MG63 (cell line): ENCODE measurements at places on chromosomes 4 and X. TPM values are rescaled to one million over a fixed set of nuclear protein-coding genes. Genes with fewer than 3 reads are reported as not detected.

- DNase-seq, result no peak
Measured at GRCh38 chr4:164512124-164512523, 241.8 kb upstream of the SMIM31 start.

DNA sequence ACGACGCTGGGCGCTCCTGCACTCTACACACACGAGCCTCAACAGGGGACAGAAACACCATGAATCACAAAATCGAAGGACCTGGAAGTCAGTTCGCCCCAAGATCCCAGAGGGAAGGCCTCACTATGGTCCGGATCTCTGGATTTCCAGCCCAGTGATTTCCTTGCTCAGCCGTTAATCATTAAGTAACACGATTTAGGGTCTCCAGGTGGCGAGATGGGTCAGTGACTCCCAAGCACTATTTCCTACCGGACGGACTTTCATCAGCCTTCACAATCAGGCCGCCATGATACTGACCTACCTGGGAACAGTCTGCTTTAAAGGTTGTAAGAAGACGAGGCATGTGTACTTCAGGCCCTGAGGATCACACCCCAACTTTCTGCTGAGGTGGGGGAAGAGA is 63.7 kb downstream of the FAT1 start:
- no peak for DNase-seq

GRCh38 chr4:57550198-57550597 is 440.0 kb upstream of the IGFBP7 start:
- DNase-seq, result no peak

DNA sequence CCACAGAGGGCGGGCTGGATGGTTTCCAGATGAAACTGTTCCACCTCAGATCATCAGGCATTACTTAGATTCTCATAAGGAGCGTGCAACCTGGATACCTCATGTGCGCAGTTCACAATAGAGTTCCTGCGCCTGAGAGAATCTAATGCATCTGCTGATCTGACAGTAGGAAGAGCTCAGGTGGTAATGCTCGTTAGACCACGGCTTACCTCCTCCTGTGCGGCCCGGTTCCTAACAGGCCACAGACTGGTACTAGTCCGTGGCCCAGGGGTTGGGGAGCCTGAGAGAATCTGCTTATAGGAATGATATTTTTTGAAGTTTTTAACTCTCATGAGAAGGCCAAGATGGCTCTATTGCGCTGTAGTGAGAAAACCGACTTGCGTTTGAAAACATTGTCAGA is 5.4 kb downstream of the NCAPG start:
- no peak for DNase-seq

- no peak for DNase-seq
Measured at GRCh38 chr4:173357939-173358338, 12.8 kb upstream of the SAP30 start.

DNA sequence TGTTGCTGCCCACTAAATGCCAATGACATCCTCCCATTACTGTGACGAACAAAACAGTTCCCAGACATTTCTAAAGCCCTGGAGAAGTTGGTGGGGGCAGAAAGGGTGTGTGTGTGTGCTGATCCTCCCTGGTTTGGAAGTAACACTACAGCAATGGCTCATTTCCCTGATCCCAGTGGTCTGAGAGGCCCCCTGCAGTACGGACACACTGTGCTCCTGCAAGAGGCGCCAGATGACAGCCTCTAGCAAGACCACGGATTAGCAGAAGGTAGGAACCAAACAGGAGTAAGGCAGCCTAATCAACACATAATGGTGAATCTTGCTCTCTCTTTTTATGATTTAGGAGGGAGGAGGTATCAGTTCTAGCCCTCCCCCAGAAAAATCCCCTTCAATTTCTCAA is 49.6 kb downstream of the CHRDL1 start:
- DNase-seq, result no peak

DNA sequence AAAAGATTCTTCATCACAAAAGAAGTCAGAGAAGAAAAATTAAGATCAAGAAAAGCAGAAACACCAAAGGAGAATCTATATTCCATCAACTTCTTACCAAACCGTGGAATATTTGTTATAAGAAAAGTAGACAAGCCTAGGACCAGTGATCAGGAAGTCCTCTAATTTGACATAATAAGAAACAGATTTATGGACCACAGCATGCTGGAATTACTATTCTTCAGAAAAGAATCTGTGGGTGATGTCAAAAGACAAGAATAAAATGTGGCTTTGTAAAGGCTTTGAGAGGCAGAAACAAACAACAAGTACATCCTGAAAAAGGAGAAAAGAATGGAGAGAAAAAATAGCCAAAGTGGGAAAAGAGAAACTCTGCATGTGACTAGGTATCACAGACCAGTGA is 123.3 kb downstream of the SLC10A7 start:
- DNase-seq, result no peak

- DNase-seq, result peak; percentile 35
Measured at GRCh38 chrX:119181491-119181890, 53.9 kb upstream of the KIAA1210 start.

DNA sequence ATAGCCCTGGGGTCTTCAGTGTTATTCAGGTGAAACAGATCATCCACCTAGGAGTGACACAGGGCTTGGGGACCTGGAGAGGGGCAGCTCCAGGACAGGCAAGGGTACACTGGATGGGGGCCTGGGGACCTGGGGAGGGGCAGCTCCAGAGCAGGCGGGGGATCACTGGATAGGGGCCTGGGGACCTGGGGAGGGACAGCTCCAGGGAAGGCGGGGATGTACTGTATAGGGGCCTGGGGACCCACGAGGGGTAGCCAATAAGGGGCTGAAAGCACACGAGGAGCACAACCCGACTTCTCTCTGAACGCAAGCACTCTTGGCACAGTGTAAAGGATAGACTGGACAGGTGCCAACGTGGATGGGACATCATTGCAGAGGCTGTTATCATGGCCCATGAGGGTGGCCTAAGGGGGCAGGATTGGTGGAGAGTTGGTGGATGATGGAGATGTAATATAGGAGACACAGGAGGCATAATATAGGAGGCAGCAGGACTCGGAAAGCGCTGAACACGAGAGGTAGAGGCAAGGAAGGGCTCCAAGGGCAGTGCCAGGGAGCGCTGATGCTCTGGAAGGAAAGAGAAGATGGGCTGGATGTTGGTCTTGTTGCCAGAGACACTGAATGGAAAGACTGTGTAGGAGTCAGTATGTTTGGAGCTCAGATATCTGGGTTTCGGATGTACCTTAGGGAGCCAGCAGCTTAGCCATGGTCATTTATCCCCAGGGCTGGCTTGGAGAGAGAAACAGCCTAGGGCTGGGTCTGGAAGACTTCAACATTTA is 37.9 kb upstream of the FGFBP2 start:
- DNase-seq, result no peak

- peak; percentile 85 for DNase-seq
Measured at GRCh38 chr4:173264684-173265185, 69.4 kb downstream of the HMGB2 start.

DNA sequence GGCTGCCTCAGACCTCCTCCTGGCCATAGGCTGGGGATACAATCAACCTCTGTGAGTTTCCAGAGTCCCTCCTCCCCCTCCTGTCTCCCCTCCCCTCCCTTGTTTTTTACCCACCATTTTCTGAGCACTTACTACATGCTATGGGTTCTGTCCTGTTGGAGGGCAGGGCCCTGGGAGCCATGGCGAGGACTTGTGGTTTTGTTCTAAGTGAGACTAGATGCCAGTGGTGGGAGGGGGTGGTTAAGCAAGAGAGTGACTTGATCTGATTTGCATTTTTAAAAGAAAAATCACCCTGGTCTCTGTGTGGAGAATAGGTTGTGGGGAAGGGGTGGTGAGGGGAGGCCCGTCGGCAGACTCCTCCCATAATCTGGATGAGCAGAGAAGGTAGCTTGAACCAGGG is 39.5 kb downstream of the EFNB1 start:
- no peak for DNase-seq

IGFBP7 gene
- 332 and 410 TPM in 2 replicates for total RNA-seq

EMCN gene
- not detected in 2 replicates for total RNA-seq

TCP11X2 gene
- total RNA-seq, result not detected in 2 replicates

CTAG1B gene
- total RNA-seq, result not detected in 2 replicates
